Activated CD8-positive, alpha-beta memory T cell treated with anti-CD3 and anti-CD28 coated beads for 36 hours (primary cell): ENCODE measurements at places on chromosomes 5 and 9. TPM values are rescaled to one million over a fixed set of nuclear protein-coding genes. Genes with fewer than 3 reads are reported as not detected.

Gene BARHL1
- not detected for total RNA-seq

Gene IFNA13
- not detected for total RNA-seq

Gene HMCN2
- not detected for total RNA-seq

Gene FBXL17
- total RNA-seq: 6.0 TPM

Gene MYMK
- total RNA-seq: not detected

Gene PPIC
- not detected for total RNA-seq

Gene SLC46A2
- not detected for total RNA-seq

Gene SURF2
- 29.7 TPM for total RNA-seq

Gene ANKRD31
- 0.50 TPM for total RNA-seq

Gene ELAVL2
- total RNA-seq: not detected

Gene LECT2
- not detected for total RNA-seq

Gene TMC1
- not detected for total RNA-seq

Gene PCDHGB2
- 0.23 TPM for total RNA-seq

Gene PLEKHG4B
- total RNA-seq: not detected

Gene SPATA31A6
- total RNA-seq: not detected

Gene IL13
- 17.8 TPM for total RNA-seq

Gene FAM120AOS
- total RNA-seq: 41.9 TPM

Gene ACTBL2
- total RNA-seq: not detected

Gene NME5
- total RNA-seq: not detected

Gene WHRN
- 9.9 TPM for total RNA-seq

Gene RIGI
- 4.2 TPM for total RNA-seq

Gene ADAMTSL1
- total RNA-seq: not detected

Gene ITGA2
- total RNA-seq: 6.3 TPM

Gene PCDHGA1
- 0.06 TPM for total RNA-seq

Gene PCDHGA9
- total RNA-seq: not detected

Gene SPINK13
- total RNA-seq: not detected
